H1 (cell line): ENCODE measurements at places on chromosomes 1 and 21. TPM values are rescaled to one million over a fixed set of nuclear protein-coding genes. Genes with fewer than 3 reads are reported as not detected.

The LAPTM5 gene
- 0.37 and 0.52 TPM in 2 replicates for total RNA-seq

DNA sequence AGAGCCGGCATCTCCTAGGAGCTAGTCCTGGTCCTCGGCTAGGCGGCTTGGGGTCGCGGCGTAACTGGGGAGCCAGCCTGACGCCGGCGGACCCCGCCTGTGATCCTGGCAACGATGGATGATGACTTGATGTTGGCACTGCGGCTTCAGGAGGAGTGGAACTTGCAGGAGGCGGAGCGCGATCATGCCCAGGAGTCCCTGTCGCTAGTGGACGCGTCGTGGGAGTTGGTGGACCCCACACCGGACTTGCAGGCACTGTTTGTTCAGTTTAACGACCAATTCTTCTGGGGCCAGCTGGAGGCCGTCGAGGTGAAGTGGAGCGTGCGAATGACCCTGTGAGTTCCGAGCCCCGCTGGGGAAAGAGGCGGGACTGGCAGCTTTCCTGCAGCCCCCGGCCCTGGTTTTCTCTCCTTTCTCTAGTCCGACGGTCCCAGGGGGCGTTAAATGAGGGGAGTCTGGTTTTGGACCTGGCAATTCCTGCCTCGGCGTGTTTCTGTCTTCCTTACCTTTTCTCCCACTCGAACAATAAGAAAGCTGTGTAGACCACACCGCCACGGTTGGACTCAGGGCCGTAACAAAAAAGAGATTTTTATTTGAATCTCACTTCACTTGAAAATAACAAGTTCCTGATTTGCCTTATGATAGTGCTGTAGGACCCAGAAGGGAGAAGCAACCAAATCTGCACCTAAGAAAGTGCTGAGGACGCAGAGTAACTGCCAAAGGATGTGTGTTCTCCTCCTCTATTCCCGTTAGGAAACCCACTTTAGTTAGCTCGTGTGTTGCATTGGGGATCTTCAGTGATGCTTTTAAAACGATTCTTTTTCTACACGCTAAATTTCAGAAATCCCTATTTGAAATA is at the start of gene SPRTN:
Gene SPRTN (plus strand): TSS at position 24 of the 859 bp plus-strand sequence. CDS start 91 bp downstream, at position 115.
- no peaks in the 10 kb centered on the region for H3K27me3 ChIP-seq
- H3K4me3 ChIP-seq: peak within 1 kb of the TSS; percentile 89
- DNase-seq: no peak

DNA sequence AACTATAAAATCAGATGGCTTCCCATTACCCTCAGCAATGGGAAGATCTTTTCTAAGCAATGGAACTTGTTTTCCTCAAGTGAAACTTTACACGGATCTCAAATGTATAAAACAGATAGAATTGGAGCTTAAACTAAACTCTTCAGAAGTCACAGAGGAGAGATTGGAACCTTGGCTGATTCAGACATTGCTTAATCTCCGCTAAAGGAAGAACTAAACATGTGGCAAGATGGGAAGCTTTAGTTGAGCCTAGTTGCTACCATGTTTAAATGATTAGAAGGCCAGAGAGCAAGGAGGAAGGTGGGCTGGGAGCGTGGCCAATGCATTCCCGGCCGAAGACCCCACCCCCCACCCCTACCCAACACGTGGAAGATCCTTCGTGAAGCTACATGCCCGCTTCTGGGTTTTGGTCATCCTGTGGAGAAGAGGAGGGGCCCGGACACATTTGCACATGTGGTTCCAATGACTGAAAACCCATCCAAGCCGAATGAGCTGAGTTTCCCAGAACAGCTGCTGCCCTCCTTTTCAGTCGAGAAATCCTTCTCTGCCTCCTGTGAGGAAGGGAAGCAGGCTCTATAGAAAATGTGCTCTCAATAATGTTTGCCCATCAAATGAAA is 164.3 kb downstream of the MIS18A start:
- H3K4me3 ChIP-seq: no peak overlapping the region
- no peak overlapping the region for H3K27ac ChIP-seq

DNA sequence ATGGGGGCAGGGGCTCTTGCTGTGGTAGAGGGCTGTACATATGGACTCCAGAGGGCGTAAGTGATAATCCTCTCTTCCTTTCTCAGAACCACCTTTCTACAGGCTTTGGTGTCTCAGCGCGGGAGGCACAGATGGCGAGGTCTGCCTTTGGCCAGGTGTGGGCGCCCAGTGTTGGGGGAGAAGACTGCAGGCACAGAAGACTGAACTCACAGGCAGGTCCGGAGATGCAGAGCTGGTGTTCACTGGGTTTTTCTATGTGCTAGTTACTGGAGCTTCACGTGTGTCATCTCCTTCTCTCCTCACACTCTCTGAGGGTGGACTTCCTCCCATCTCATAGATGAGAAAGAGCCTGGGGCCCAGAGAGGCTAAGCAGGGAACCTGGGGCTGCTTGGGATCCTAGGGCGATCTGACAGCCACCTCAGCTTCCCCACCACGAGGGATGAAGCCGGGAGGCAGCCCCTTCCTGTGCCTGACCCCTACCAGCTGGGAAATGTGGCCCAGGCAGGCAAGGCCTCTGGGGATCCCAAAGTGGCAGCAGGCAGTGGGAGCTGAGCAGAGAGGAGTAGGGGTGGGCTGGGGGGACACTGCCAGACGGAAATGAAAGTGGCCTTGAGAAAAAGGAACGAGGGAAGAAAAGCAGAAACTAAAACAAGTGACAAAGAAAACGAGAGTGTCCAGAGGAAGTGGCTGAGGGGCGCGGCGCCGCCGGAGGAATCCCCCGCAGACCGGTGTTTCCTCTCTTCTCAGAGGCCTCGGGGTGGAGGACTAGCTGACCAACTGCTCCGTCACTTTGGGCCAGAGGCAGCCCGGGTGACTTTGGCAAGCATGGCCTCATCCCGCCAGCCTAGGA is 191.6 kb downstream of the HIVEP3 start:
- H3K4me1 ChIP-seq: no peaks in the 10 kb centered on the region
- H3K36me3 ChIP-seq: no peaks in the 10 kb centered on the region
- no peaks in the 10 kb centered on the region for H3K27me3 ChIP-seq
- DNase-seq: no peak
- H3K4me3 ChIP-seq: no peak overlapping the region

GRCh38 chr1:4741876-4742423 is 87.5 kb downstream of the AJAP1 start:
- peaks cover 1% of the 10 kb centered on the region; the same call in 1 of the 2 replicates for H3K4me1 ChIP-seq
- no peak for DNase-seq
- no peaks in the 10 kb centered on the region for H3K27me3 ChIP-seq
- H3K4me3 ChIP-seq: no peak overlapping the region
- no peaks in the 10 kb centered on the region for H3K36me3 ChIP-seq

- peaks cover 4% of the 10 kb centered on the region for H3K4me1 ChIP-seq
- peak; percentile 77 for DNase-seq
- peak overlapping the region; percentile 80 for H3K4me3 ChIP-seq
- H3K27ac ChIP-seq: no peak overlapping the region
- H3K27me3 ChIP-seq: peaks cover 7% of the 10 kb centered on the region; the same call in 1 of the 2 replicates
These were observed 3.0 kb upstream of the FOXD3 start for GRCh38 chr1:63319046-63320021.

The TTC22 gene
- total RNA-seq: 1.1 and 1.6 TPM in 2 replicates

DNA sequence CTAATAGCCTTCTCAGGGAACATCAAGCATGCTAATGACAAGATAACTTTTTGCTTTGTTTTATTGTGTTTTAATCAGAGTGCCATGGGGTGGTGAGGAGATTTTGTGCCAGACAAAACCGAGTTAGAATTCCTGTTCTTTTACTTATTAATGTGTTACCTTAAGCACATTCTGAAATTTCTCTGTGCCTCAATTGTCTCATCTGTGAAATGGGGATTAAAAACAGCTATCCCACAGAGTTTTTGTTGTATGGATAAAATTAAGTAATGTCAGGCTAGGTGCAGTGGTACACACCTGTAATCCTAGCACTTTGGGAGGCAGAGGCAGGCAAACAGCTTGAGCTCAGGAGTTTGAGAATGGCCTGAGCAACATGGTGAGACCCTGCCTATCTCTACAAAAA is 138.0 kb downstream of the PROX1 start:
- no peak for DNase-seq
- no peaks in the 10 kb centered on the region for H3K27me3 ChIP-seq
- no peak overlapping the region for H3K4me3 ChIP-seq

DNA sequence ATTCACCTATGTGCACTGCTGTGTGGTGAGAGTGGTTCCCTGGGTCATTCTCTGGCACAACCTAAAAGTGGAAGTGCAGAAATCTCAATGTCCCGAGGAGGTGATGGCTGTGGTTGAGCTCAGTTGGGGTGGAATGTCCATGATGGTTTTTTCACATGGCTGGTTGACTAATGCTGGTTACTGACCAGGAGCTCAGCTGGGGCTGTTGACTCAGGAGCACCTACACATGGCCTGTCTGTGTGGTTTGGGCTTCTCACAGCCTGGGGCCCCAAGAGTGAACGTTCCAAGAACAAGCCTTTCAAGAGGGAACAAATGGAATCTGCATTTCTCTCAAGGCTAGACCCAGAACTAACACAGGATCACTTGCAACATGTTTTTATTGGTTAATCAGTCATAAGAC is 6.4 kb upstream of the KANK4 start:
- no peak overlapping the region for H3K27ac ChIP-seq
- no peak overlapping the region for H3K4me3 ChIP-seq
- no peaks in the 10 kb centered on the region for H3K27me3 ChIP-seq

The PRDX6 gene
- 657 and 677 TPM in 2 replicates for total RNA-seq

GRCh38 chr1:203444171-203444576 is 31.4 kb upstream of the PRELP start:
- H3K27me3 ChIP-seq: no peaks in the 10 kb centered on the region; the same call in 1 of the 2 replicates
- H3K36me3 ChIP-seq: no peaks in the 10 kb centered on the region
- H3K27ac ChIP-seq: no peak overlapping the region
- no peak for DNase-seq

DNA sequence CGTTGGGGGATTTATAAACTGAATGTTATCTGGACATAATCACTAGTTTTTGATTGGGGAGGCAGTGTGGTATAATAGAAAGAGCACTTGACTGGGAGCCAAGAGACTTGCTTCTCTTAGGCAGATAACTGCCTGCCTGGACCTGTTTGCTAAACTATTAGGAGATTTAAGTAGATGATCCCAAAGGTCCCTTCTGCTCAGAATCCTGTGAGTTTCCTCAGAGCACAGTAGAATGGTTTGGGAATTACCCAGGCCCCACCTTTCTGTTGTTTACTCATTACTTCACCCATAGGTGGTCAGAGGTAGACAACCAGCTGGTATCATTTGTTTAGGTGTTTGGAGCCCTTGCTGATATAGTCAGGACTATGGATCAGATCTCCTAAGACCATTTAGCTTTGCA is 10.3 kb upstream of the PODN start:
- H3K4me3 ChIP-seq: no peak overlapping the region
- H3K36me3 ChIP-seq: no peaks in the 10 kb centered on the region
- H3K27ac ChIP-seq: no peak overlapping the region
- H3K4me1 ChIP-seq: peaks cover 3% of the 10 kb centered on the region
- H3K27me3 ChIP-seq: no peaks in the 10 kb centered on the region

DNA sequence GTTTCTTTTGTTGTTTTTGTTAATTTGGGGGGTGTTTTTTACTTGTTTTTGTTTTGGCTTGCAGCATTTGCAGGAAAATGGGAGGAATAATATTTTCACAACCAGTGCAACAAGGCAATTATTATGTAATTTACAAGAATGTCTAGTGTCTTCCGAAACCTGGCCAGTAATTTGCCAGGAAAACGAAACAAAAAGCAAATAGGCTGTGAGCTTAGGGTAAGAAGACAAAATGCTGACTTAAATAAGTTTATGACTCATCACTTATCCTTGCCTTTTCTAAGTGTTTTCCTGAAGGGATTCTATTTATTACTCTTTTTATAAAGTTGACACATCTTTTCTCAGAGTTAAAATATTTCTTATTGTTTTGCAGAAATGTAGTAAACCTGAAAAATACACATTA is 49.8 kb downstream of the KCNT2 start:
- no peaks in the 10 kb centered on the region for H3K4me1 ChIP-seq
- no peak overlapping the region for H3K27ac ChIP-seq
- DNase-seq: no peak
- H3K36me3 ChIP-seq: no peaks in the 10 kb centered on the region
- no peak overlapping the region for H3K4me3 ChIP-seq

The ADORA1 gene
- 3.3 and 3.5 TPM in 2 replicates for total RNA-seq

DNA sequence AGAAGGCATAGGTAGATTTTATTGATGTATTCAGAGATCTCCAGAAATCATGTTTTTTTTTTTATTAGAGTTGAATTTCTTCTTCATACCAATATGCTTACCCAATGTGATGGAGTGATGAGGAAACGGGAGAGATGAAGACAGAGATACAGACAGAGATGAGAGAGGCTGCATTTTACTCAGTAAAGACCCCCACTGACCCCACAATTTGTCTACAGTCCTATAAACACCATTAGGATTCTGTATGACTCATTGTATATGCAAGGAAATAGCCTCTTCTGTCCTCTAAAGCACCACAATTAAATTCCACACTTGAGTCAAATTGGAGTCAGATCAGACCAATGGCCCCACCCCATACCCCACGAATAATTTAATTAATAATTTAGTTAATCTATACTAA is 44.0 kb downstream of the RUNX1 start:
- no peak overlapping the region for H3K4me3 ChIP-seq
- no peak overlapping the region for H3K27ac ChIP-seq
- H3K36me3 ChIP-seq: no peaks in the 10 kb centered on the region
- H3K4me1 ChIP-seq: no peaks in the 10 kb centered on the region
- no peaks in the 10 kb centered on the region for H3K27me3 ChIP-seq

GRCh38 chr21:36848730-36849274 is 117.7 kb downstream of the HLCS start:
- DNase-seq: no peak
- no peaks in the 10 kb centered on the region for H3K27me3 ChIP-seq
- no peak overlapping the region for H3K4me3 ChIP-seq
- H3K4me1 ChIP-seq: peaks cover 2% of the 10 kb centered on the region; the same call in 1 of the 2 replicates
- H3K27ac ChIP-seq: no peak overlapping the region
- no peaks in the 10 kb centered on the region for H3K36me3 ChIP-seq

GRCh38 chr1:165056914-165057313 is 299.6 kb downstream of the LMX1A start:
- peaks cover 6% of the 10 kb centered on the region; the same call in 1 of the 2 replicates for H3K4me1 ChIP-seq
- DNase-seq: no peak
- H3K4me3 ChIP-seq: no peak overlapping the region
- peaks cover 12% of the 10 kb centered on the region; the same call in 1 of the 2 replicates for H3K27me3 ChIP-seq
- H3K27ac ChIP-seq: no peak overlapping the region
- H3K36me3 ChIP-seq: no peaks in the 10 kb centered on the region

- H3K4me1 ChIP-seq: no peaks in the 10 kb centered on the region
- no peaks in the 10 kb centered on the region for H3K36me3 ChIP-seq
- H3K27me3 ChIP-seq: no peaks in the 10 kb centered on the region
- H3K4me3 ChIP-seq: no peak overlapping the region
- H3K27ac ChIP-seq: no peak overlapping the region
These were observed 250.6 kb downstream of the SPATA17 start for GRCh38 chr1:217881607-217882332.

DNA sequence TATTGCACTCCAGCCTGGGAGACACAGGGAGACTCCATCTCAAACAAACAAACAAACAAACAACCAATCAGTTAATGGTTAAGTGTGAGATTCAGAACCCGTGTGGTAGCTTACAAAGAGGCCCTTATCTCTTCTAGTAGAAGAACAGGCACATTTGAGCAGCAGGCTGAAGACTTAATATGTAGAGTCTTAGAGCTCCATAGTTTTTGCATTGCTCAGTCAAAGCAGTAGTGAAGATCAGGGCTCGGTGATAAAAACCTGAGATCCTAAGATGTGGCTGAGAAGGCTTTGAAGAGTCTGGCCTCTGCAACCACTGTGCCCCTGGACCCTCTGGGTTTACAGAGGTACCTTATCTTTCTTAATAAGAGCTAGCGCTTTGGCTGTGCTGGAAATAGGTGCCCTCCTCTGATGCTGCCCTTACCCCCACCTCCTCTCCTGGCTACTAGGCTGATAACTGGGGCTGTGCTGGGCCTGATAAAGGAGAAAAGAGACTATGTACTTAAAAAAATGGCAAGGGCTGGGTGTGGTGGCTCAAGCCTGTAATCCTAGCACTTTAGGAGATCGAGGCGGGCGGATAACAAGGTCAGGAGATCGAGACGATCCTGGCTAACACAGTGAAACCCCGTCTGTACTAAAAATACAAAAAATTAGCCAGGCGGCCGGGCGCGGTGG is 10.5 kb upstream of the UCK2 start:
- H3K27me3 ChIP-seq: no peaks in the 10 kb centered on the region
- H3K4me1 ChIP-seq: no peaks in the 10 kb centered on the region
- H3K4me3 ChIP-seq: no peak overlapping the region
- DNase-seq: no peak
